Spleen (tissue), 13 donors: ENCODE measurements at places on chromosomes 1 and 21. TPM values are rescaled to one million over a fixed set of nuclear protein-coding genes. Genes with fewer than 3 reads are reported as not detected.

The PDZK1IP1 gene
- total RNA-seq, result 4.0 TPM

The COQ8A gene
- total RNA-seq, result 35.5 TPM

The CFAP74 gene
- not detected for total RNA-seq

The AVPR1B gene
- total RNA-seq, result not detected

The KCNJ15 gene
- total RNA-seq, result 16.7 TPM

The TRPM2 gene
- 15.6 TPM for total RNA-seq

The FCRLB gene
- 1.9 TPM for total RNA-seq

The PSMD4 gene
- total RNA-seq, result 105 TPM

The GBP5 gene
- 79.6 TPM for total RNA-seq

The SPRTN gene
- 19.7 TPM for total RNA-seq

The KIF14 gene
- 2.8 TPM for total RNA-seq

The CYP4X1 gene
- total RNA-seq, result not detected

The OR2T2 gene
- 0.60 TPM for total RNA-seq

The ASAP3 gene
- 7.7 TPM for total RNA-seq

The KLHDC9 gene
- total RNA-seq, result 2.1 TPM

The GJA8 gene
- total RNA-seq, result not detected

The C1orf35 gene
- 11.9 TPM for total RNA-seq

The APCS gene
- not detected for total RNA-seq

The LGR6 gene
- total RNA-seq, result 24.5 TPM

The ANGPTL7 gene
- total RNA-seq, result not detected

The VWA5B1 gene
- not detected for total RNA-seq

The MLLT11 gene
- total RNA-seq, result 1.1 TPM

The DUSP12 gene
- 18.2 TPM for total RNA-seq

The NUDT4B gene
- total RNA-seq, result 18.2 TPM

The FCER1G gene
- 250 TPM for total RNA-seq

The NCMAP gene
- 0.22 TPM for total RNA-seq

The AGT gene
- 0.13 TPM for total RNA-seq

The OR10J1 gene
- not detected for total RNA-seq

The BATF3 gene
- 13.9 TPM for total RNA-seq

The CTSE gene
- total RNA-seq, result 0.66 TPM

The ID3 gene
- 65.4 TPM for total RNA-seq

The SEC22B gene
- total RNA-seq, result 30.2 TPM

The PTCH2 gene
- 1.4 TPM for total RNA-seq

The GRHL3 gene
- not detected for total RNA-seq

The RGS18 gene
- 65.2 TPM for total RNA-seq

The LYSMD1 gene
- 10.0 TPM for total RNA-seq

The MROH9 gene
- total RNA-seq, result not detected

The SAMSN1 gene
- 49.9 TPM for total RNA-seq

The PRRC2C gene
- 216 TPM for total RNA-seq

The CD48 gene
- total RNA-seq, result 162 TPM

The ZNF684 gene
- total RNA-seq, result 7.0 TPM

The WDTC1 gene
- 56.5 TPM for total RNA-seq

The C1orf87 gene
- not detected for total RNA-seq

The TMEM81 gene
- 2.6 TPM for total RNA-seq

The MRPS15 gene
- 42.5 TPM for total RNA-seq

The S100A3 gene
- total RNA-seq, result 1.3 TPM
